NCI-H510A treated with DMSO at 0.1 percent for 48 hours (cell line): ENCODE measurements at places on chromosomes 16 and 17.

DNA sequence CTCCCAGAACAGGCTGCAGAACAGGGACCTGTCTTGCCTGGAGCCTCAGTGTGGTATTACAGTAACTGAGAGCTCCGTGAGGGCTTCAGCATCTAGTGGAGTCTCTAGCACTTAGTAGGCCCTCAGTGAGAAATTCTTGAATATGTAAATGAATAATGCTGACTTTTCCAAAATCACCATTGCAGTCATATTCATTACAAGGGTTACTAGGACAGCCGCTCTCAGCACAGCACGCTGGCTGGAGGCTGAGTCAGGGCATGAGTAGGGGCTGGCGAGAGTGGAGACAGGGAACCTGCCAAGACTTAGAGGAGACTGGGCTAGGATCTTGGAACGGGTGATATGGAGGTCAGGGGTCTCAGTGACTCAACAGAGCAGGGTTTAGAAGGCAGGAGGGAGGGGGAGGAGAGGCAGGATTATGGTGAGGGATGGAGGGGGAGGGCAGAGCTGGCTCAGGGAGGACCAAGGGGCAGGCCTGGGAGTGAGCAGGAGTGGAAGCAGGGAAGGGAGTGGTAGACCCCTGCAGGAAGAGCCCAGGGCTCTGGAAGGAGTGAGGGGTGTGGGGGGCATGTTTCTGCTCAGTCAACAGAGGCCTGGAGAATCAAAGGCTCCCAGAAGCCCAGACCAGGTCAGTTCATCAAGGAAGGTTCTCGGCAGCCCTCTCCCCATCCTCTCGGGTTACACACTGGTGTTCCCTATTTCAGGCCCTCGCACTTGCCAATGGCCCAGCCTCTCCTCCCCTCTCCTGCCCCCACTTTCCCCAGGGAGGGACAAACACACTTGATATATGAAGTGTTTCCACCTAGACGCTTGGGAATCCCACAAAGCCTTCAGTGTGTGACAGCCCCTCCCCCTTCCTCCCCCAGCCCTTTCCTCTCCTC is 42.3 kb downstream of the FZD2 start:
- no peak for DNase-seq

DNA sequence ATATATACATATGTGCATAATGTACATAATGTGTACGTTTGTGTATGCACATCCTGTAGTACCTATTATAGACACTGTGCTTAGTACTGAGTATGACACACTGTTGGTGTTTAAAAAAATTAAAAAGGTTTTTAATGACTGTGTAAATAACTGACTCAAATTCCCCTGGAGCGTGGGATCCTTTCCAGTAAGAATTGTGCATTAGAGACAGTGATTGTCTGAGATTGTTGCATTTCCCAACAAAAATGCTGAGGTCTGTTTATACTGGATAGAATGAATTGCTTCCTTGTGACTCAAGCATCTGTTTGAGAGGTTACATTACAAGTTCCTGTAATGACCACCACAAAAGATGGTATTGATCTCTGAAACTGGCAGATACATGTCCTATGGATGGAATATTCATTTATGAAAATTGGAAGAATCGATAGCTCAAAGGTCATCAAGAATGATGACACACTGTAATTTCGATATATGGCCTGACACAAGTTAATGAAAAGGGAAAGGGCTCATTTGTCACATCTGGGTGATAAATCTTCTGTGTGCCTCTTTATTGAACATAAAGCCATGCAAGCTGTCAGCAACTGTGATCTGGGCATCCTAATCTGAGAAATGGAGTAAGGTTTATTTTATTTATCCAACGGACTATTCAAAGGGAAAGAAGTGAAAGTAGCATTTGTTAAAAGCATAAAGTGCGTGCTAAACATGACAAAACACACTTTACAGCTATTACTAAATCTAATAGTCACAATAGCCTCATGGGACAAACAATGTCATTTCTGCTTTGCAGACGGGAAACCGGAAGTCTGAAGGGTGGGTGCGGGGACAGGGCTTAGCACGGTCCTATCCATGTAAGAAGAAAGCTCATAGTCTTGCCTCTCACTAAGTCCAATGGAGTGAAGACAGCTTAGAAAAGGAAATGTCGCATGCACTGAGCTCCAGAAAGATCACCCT is 228.8 kb downstream of the CDH11 start:
- DNase-seq, result no peak

DNA sequence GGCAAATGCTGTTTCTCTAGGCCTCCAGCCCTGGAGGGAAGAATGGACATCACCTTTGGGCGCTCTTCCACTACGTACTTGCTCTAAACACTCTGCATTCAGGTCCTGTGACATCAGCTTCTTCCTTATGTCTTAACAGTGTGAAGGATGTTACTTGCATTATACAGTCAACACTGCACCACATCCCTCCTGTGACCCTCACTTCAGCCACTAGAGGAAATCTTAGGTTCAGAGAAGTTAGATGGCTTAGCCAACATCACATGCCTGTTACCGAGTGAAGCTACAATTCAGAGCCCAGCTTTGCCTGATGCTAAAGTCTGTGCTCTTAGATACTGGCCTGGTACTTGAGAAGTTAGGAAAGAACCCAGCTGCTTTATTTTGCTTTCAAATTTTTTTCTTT is 18.3 kb downstream of the UBFD1 start:
- no peak for DNase-seq

DNA sequence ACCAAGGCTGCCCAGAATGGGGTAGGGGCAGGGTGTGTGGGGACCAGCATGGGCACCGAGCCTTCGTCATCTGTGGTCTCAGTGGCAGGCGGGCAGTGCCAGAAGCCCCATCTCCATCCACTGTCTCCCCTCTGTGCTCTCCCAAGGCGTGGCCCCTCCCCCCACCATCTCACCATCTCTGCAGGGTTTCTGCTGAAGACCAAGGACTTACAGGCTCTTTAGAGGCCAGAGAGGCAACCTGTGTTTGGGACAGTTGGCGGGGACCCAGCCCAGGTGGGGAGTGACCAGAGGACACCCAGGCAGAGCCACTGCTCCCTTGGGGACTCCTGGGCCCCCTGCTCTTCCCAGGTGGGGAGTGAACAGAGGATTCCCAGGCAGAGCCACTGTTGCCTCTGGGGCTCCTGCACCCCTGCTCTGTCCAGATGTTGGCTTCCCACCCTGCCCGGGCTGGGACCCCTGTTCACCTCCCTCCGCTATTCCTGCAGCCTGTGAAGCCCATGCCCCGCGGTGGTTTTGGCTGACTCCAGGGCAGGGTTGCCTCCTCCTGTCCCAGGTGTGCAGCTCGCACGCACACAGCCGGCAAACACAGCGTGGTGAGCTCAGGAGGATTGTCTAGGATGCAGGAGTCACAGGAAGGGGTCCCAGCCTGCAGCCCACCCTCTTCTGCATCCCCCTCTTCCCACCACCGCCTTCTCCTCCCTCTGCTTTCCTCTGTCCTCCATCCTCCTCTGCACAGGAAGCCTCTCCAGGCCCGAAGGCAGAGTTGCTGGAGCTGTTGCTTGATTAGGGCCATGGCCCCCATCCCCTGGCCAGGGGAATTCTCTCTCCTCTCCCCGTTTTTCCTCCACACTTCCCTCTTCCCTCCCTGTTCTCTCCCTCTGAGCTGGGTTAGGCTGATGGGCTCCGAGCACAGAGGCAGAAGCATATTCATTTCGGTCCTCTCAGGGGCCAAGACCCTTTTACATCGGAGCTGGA is 45.0 kb downstream of the SLC7A5 start:
- DNase-seq, result no peak

- DNase-seq, result no peak
Observed at GRCh38 chr16:85924675-85925074, 25.7 kb downstream of the IRF8 start.

- no peak for DNase-seq
Observed at GRCh38 chr16:10136916-10137315, 45.3 kb downstream of the GRIN2A start.

- DNase-seq, result no peak
Observed at GRCh38 chr17:956905-957304, 22.7 kb downstream of the NXN start.

DNA sequence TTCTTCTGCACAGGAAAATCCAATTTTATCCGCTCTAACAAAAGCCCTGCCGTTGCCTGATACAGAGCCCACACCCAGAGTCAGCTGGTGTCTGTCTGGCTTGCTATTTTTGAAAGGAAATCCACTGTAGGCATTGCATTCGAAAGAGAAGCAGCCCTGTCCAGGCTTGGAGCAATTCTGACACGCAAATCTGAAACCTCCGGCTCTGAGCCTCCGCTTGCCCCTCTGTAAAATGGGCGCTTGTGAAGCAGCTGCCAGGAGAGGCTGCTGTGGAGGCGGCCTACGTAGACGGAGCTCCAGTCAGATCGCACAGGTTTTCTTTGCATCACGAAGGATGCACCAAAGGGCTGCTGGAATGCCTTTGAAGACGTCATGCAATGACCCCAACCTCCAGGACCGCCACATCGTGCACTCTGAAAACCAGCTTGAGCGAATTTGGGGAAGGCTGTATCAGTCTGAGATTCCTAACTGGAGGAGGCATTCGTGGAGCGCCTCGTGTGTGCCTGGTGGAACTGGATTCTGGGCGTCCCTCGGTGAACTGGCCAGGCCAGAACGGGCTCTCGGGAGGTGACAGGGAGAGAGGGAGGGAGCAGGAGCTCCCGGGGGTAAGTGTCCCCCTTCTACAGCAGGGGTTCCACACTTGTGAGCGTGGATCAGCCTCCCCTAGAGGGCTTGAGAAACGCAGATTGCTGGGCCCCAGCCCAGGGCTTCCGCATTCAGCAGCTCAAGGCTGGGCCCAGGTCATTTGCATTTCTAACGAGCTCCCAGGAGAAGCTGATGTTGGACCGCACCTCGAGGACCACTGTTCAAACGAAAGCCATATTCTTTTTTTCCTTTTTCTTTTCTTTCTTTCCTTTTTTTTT is 215.5 kb downstream of the MRTFB start:
- no peak for DNase-seq

GRCh38 chr17:19004421-19005136 is at the start of gene FAM83G:
Gene FAM83G, minus strand, starts transcription at chr17:19004764. Its CDS starts 723 bp downstream, at chr17:19004041.
- DNase-seq, result peak; percentile 54

DNA sequence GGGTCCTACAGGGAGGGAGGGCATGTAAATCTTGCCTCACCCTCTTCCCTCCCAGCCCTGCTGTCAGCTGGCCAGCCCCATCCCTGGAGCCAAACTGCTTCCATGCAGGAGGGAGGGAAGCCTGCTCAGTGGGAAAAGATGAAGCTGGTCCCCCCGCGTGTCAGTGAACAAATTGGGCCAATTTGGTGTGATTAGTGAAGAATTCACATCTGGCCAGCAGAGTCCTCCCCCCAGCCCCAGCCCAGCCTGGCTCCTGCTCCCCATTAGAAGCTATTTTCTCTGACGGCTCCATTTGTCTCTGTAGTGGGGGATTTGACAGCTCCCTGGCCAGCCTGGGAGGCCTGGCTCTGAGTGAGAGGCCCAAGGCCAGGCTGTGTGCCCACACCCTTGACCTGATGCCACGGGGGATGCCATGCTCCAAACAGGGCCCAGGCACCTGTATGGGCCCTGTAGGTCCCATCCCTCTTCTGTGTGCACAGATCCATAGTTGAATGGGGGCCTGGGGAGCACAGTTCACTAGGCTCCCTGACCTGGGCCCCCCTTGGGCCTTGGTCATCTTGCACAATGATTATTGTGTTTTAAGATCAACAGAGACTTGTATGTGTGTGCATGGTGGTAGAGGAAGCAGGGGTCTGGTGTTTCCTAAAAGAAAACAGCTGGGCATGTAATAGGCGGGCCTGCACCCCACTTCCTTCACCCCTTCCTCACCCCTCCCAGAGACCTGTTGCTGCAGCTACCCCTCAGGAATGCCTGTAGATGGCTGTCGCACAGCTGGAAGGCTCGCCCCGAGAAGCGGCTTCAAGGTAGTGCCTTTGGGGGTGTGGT is 50.7 kb upstream of the TAC4 start:
- no peak for DNase-seq

- DNase-seq, result no peak
Observed at GRCh38 chr17:61485067-61485775, 33.0 kb downstream of the TBX4 start.

DNA sequence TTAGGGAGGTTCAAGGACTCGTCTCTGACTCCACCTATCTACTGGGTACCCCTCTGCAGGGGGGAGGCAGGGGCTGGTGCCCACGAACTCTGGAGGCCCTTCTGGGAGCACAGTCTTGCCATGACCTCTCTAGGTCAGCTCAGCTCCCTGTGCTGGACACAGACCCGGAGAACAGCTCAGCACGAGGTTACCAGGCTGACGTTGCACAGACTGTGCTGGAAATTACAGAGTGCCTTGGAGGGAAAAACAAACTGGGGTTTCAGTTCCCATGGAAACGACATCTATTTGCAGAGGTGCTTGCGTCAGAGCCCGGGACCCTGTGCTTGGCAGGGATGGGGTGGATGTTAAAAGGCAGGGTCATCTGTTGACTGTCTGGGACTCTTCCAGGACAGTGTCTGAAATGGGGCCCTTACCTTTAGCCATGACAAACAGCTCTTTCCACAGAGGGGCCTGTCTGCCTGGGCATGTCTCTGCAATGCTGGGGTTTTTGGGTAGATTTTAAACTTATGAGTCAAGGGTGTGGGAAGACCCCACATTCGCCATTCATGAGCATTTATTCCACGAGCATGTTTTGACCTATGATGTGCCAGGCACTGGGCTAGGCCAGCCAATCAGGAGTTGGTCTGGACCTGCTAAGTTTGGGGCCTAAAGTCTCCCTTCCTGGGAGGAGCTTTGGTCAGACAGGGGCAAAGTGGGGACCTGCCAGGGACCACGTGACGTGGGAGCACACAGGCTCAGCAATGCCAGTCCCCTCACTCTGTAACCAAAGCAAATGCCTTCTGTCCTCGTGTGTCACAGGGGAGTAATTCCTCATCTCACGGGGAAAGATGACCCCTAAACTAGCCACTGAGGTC is 22.5 kb downstream of the CCR7 start:
- no peak for DNase-seq

GRCh38 chr17:61848896-61849295 is 14.4 kb downstream of the BRIP1 start:
- DNase-seq, result no peak

GRCh38 chr17:2794111-2794803 is 2.0 kb upstream of the RAP1GAP2 start:
- no peak for DNase-seq

GRCh38 chr16:4785758-4786433 is 2.2 kb downstream of the SEPTIN12 start:
- no peak for DNase-seq
